ENCODE measurements at places on chromosomes 7 and 10.

GRCh38 chr10:103861505-103861904 is 6.1 kb upstream of the SH3PXD2A start:
- peak; percentile 82 for DNase-seq

GRCh38 chr7:104267701-104268368 is 60.0 kb upstream of the ORC5 start:
- DNase-seq = peak; percentile 11

DNA sequence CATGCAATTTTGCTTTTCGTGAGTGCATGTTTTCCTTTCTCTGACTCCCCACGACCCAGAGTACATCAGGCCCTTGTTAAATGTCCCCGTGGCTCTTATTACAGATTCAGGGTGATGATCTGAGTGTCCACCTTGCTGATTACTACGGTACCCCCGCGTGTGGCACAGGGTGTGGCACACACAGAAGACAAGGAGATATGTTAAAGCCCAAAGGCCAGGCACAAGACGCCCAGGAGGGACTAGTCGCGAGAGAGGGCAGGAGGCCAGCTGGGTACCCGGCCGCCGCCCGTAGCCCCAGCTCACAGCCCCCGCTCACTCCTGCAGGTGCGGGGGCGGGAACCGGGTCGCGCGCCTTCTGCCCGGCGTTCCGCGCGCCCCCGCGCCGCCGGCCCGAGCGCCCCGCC is 281 bp upstream of the EXOC6 start:
- no peak for DNase-seq

GRCh38 chr7:17957871-17958270 is 17.6 kb upstream of the SNX13 start:
- DNase-seq = no peak

DNA sequence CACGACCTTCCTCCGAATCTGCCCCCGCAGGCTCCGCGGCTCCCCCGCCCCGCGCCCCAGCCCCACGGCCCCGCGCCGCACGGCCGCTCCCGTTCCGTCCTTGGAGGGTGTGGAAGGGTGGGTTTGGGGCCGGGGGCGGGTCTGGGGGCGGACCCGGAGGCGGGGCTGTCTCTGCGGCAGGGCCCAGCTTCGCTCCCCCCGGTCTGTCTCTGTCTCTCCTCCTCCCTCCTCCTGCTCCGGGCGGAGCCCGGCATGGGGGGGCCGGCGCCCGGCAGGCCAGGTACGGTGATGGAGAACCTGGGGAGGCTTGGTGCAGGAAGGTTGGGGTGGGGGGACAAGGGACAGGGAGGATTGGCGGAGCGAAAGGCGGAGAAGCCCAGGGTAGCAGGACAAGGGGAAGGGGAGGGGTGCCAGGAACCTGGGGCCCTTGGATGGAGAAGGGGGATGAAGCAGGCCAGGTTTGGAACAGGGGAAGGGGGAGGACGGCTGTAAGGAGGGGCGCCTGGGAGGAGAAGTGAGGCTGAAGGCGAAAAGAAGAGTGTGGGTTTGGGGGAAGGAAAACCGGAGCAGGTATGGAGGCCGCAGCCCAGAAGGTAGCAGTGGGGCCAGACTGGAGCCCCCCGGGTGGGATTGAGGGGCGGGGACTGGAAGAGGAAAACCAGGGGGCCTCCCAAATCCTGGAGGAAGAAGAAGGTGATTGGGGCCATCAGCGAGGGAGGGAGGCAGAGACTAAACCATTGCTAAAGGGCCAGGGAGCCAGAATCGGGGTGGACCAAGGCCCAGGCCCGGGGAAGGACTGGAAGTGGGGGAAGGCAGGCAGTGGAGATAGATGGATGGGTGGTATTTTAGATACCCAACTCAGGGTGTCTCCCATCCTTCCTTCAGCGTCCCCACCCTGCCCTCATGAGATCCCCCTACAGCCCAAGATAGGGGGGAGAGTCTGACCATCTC is at the start of gene NYAP1:
TSS of gene NYAP1 (plus strand) at position 206 of the 951 bp plus-strand sequence. CDS start 1,385 bp downstream, outside the sequence.
- no peak for DNase-seq

DNA sequence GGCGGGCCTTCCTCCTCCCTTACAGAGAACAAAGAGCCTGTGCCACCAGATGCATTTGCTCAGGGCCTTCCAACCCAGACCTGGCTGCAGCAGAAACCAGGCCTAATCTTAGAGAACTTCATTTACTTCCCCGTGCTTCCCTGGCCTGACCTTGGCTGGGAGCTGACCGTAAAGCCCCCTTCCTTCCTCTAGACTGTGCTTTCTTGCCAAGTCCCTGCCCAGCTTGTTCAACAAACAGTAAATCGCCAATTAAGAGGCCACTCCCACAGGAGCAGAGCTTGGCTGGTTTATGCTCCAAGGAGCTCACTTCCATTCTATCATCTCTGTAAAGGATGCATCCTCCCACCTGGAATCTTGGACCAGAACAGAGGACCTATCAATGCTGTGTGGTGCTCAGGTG is 110.9 kb downstream of the COL13A1 start:
- no peak for DNase-seq

DNA sequence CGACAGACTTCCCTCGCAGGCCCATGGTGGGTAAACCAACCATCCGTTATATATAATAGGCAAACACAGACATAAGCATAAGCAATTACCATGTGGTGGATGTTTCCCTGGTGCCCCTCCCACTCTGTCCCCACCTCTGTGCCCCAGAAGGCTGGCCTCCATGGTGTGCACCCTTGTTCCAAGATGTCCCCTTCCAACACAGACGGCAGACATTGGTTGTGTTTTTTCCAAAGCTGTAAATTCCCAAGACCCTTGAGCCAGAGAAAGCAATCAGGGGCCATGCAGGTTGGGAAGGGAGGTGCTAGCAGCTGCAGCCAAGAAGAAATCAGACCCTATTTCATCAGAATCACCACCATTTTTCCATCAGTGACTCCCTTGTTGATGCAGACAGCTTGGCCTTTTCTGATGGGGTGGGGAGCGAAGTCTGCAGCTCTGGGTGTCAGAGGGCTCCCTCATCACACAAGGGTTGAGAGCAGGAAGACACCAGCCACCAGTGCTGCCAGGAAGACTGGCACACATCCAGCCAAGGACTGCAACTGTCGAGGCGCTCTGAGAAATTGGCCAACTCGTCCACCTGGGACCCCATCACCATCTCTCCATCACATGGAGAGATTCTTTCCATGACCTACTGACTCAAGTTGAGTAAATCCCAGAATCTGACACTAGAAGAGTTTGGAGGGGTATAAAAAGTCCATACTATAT is 86.8 kb upstream of the CHST15 start:
- DNase-seq = no peak

DNA sequence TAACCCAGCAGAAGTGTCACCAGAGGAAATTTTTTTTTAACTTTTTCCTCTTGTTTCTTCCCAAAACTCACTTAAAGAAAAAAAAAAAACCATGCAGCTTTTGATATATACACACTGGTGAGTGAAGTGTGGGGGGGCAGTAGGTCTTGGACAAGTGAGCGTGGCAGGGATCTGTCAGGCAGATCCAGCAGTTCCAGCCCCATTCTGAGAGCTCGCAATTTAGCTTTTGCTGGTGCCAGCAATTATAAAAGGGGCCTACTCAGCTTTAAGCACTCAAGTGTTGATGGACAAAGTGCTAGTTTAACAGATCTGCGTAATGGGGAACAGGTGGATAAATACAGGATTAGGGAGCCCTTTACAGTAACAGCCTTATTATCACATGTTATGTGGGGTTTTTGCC is 619.2 kb upstream of the GALNT17 start:
- no peak for DNase-seq

DNA sequence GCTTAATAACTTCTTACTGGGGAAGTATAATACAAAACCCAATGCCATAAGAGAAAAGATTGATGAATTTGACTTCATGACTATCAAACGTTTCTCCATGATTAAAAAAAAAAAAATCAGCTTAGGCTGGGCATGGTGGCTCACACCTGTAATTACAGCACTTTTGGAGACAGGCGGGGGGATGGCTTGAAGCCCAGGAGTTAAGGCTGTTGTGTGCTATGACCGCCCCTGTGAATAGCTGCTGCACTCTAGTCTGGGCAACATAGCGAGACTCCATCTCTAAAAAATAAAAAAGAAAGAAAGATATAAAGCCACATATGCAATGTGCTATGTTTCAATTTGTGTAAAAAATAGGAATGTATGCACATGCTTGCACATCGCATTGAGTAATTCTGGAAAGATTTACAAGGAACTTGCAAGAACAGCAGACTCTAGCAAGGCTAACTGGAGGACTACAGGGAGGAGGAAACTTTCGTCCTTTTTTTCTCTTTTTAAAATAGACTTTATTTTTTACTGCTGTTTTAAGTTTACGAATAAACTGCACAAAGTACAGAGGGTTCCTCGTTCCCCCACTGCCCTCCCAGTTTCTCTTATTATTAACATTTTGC is 10.3 kb upstream of the RARRES2 start:
- DNase-seq = no peak

DNA sequence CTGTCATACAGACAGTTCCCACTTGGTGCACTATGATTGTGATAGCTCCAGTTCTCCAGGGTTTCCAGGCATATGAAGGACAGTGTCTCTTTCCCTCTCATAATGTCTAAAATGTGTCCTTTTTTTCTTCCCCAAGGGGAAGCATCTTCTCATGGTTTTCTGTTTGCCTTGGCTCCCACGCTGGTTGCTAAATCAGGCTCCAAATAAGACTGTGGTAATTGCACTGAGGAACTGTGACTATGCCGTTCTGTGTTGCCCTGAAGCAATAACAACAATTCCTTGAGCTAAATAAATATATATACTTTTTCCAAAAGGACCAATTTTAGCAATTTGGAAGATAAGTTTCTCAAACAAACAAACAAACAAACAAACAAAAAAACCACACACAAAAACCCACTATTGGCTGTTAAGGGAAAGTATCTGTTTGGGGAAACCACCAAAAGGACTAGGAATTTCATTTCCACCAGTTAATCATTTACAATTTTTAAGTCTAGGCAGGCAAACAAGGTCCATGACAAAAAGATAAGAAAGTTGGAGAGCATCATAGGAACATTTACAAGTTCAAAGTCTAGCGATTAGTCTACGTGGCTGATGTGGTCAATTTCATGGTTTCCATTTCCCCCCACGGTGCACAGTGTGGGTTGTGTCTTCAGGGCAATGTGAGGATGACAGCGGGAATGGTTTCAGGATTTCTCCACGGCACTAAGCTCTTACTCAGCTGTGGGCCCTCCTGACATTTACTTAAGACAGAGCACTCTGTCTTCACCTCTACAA is 62.4 kb downstream of the THNSL1 start:
- DNase-seq = peak; percentile 22

DNA sequence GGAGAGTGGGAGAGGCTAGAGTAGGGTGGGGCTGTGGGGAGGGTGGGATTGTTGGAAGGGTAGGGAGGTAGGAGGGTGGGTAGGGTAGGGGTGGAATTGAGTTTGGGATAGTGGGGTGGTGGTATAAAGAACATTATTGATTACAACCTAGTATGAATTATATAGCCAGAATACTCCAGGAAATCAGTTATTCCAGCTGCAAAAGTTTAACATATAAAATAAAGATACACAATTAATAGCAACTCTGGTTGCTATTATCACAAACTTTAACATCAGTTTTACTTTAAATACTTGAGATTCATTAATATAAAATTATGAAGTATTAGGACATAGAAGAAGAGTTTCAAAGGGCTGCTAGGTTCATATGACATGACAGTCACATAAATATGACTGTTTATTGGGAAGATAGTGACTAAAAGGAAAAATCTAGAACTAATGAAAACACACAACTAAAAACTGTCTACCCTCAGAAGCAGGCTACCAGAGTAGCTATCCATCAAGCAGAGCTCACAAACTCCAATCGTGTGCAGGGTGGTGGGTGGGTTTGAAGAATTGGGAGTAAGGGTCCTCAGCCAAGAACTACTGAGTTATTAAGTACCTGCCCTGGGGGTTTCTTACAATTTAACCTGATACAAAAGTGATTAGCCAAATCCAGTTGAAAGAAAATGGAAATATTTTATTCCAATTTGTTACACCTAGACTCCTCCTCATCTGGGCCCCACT is 14.0 kb upstream of the SGCE start:
- DNase-seq = no peak

- peak; percentile 7 for DNase-seq
Measured at GRCh38 chr10:72612203-72612826, 13.6 kb downstream of the MICU1 start.

- no peak for DNase-seq
Measured at GRCh38 chr10:26157734-26158133, 58.8 kb upstream of the GAD2 start.

- no peak for DNase-seq
Measured at GRCh38 chr7:27519793-27520469, 142.8 kb downstream of the HIBADH start.

DNA sequence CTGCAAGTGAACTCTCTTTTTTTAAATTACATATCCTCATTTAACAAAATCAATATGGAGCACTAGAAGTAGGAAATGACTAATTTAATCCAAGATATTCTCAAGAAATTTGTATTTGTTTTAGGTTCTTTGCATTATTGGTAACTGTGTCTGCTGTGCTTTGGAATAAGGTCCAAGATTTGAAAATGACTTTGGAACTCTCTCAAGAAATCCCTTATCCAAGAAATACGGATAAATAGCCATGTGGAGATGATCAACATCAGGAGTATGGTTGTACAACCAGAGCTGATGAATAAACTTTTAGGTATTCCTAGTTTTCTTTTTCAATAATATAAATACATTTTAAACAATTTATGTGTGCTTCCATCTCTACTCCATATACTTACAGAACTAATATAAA is 279.9 kb upstream of the SEMA3C start:
- no peak for DNase-seq

DNA sequence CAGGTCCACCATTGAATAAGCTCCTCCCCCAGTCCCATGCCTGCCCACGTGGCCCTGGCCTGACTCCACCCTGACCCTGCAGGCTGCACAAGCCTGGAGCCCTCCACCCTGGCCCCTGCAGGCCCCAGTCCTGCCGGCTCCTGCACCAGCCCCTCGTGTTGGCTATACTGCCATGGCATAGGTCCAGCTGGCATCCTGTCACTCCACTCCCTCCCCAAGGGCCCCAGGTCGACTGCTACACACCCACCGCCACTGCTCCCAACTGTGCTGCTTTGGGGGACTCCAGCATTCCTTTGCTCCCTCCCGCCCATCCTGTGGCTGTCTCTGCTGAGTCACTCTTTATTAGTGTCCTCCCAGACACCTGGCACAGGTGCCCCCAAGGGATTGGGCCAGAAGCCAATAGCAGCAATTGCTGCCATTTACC is 32.4 kb upstream of the HSPA12A start:
- no peak for DNase-seq

DNA sequence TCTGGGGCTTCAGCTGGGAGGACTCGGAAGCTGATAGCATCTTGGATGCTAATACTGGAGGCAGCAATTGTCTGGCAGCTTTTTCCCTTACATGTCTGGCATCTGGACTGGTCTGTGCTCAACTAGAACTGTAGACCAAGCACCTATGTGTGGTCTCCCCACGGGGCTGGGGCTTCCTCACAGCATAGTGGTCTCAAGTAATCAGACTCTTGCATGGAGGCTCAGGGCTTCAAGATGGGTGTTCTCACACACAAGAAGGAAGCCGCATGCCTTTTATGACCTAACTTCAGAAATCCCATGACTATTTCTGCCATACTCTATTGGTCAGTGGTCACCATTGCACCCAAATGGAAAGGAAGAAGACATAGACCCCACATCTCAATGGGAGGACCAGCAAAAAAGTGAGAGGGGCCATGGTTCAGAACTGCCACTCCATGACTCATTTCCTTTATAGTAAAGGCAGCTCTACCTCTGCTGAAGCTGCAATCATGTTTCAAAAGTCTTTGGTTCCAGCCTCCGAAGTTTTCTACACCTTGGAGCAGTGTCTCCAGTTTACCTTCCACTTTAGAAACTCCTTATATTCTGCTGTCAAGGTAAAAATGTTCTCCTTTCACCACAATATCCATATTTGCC is 14.7 kb downstream of the AOC1 start:
- DNase-seq = no peak

- no peak for DNase-seq
Measured at GRCh38 chr7:101442426-101443070, 79.9 kb downstream of the COL26A1 start.

All from HFFc6 (cell line).